Hepatic stellate cell (primary cell): ENCODE measurements at places on chromosomes 7 and 10.

GRCh38 chr7:133775201-133775600 lies 351.9 kb upstream of the LRGUK start:
- DNase-seq = no peak

DNA sequence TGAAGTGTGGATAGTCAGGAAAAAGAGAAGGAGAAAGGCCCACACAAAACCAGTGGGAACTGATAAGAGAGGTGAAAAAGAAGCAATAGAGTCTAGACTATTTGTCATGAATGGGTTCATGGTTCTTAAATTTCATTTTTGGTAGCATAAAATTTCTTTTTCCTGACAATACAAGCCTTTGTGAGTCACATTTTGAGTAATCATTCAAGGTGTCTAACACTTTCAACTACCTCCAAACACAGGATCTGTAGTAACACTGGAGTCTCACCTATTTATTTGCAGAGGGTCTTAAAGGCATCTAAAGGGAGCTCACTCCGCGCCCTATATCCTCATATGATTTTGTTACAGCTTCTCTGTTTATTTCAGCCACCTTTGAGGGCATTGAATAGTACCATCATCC lies 96.0 kb downstream of the SAMD9 start:
- DNase-seq = no peak

- no peak for DNase-seq
Observed at GRCh38 chr10:58648131-58648530, 135.5 kb downstream of the BICC1 start.

DNA sequence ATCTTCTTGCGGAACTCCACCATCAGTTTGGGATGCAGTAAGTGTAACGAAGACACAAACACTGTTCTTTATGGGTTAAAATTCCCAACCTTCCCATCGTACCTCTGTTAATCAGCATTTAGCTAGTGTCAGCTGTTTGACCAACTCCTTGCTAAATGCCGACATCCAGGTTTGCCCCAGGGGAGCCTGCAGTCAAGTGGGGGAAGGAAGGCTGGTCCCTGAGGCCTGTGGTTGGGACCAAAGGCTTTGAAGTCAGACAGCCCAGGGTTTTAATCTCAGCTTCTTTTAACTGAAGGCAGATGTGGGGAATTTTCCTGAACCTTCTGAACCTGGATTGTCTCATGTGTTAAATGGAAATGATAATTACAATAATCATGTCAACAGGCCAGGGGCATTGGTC lies 443.7 kb downstream of the GLRX3 start:
- DNase-seq = no peak

GRCh38 chr7:90726623-90727022 lies 130.5 kb downstream of the CDK14 start:
- DNase-seq = no peak

GRCh38 chr7:111587410-111588064 lies 25.2 kb upstream of the IMMP2L start:
- no peak for DNase-seq

DNA sequence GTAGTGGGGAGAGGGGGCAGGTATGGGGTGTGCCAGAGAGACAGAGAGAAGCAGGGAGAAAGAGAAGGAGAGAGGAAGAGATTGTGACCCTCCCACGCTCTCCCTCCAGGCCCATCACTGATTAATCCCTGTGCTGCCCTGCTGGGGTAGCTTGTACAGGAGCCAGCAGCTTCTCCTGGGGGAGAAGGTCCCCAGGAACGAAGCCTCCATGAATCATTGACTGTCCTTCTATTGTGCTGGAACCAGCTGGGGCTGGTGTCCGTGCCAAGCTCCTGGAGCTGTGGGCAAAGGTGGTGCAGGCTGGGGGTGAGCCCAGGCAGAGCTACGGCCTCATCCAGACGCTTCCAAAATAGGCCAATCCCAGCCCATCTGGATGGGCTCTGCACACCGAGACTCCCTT lies 20.9 kb downstream of the AQP1 start:
- peak; percentile 2 for DNase-seq

- no peak for DNase-seq
Observed at GRCh38 chr10:77940627-77941026, 14.1 kb upstream of the DLG5 start.

DNA sequence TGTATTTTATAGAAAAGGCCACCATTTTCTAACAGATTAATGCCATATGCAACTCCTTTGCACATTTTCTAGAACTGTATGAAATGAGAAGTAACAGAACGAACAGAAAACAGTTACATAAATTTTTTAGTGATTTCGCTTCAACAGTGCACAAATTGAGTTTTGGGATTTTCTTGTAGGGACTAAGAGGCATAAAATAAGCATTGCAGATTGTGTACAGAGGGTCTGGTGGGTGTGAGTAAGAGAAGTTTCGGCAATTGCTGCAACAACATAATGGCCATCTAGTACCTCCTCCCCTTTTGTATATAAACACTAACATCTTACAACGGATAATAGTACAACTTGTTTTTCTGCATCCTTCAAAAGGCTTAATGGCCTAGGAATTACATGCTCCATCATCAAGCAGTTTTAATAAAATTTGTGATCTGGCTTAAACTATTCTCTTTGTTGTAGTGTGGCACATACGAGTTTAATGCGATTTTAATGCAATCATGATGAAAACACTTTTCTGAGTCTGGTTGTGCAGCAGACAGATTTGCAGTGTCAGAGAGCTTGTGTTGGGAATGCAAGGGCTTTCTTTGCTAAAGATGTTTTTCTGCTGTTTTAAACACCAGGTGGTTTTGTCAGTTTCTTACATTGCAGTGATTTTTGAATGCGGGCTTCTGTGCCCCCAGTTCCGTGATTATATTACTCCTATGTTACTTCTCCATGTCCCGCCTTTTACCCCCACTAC lies 2.9 kb downstream of the GLCCI1 start:
- DNase-seq = no peak
